Naive thymus-derived CD8-positive, alpha-beta T cell (primary cell): ENCODE measurements at places on chromosomes 2 and 18.

DNA sequence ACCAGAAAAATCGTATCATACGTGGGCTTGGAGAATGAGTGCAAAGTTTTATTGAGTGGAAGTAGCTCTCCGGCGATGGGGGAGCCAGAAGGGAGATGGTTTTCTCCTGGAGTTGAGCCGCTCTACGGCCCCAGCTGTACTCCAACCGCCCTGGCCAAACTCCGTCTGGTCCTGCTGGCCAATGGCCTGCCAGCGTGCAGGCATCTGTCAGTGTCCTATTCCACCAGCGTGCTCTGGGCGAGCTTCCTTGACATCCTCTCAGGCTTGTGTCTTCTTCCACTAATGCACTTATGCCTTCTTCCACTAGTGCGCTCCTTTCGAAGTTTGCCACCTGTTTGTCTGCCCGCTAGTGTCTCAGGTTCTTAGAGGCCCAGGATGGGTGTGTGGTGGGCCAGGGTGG lies 345.5 kb upstream of the CDH19 start:
- DNase-seq, result no peak

GRCh38 chr2:58194458-58194857 lies 46.7 kb downstream of the FANCL start:
- no peak for DNase-seq

- no peak for DNase-seq
These were observed 35.3 kb downstream of the ZCCHC2 start for GRCh38 chr18:62558015-62558663.

DNA sequence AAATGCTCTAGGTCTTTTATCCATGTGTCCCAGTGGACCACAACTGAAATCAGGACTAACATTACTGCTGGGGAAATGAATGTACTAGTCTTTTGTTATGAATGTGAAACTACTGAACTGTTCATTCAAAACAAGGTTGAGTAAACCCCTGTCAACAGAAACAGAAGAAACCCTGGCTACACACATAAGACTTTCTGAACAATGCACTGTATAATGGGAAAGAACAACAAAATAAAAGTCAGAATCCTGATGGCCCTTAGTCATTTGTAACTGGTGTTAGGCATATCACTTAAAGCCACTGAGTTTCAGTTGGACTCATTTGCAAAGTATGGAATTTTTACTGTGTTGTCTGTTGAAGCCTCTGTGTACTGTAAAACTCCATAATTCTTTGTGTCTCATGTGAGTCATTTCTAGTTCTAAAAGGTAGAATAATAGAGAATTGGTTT lies 77.0 kb upstream of the UBXN4 start:
- DNase-seq, result no peak

DNA sequence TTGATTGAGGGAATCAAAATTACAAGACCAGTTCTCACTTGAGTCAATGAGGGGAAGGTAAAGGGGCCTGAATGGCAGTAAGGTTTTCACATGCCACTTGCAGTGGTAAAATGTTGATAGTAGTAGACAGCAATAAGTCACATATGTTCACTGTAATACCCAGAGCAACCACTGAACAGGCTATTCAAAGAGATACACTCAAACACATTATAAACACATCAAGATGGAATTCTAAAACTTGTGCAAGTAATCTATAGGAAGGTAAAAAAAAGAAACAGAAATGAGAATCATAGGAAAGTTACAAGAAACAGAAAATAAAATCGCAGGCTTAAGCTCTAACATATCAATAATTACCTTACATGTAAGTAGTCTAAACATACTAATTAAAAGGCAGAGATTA lies 86.6 kb upstream of the AFF3 start:
- no peak for DNase-seq

GRCh38 chr2:232410238-232410900 lies 3.7 kb downstream of the ALPG start:
- DNase-seq, result no peak

DNA sequence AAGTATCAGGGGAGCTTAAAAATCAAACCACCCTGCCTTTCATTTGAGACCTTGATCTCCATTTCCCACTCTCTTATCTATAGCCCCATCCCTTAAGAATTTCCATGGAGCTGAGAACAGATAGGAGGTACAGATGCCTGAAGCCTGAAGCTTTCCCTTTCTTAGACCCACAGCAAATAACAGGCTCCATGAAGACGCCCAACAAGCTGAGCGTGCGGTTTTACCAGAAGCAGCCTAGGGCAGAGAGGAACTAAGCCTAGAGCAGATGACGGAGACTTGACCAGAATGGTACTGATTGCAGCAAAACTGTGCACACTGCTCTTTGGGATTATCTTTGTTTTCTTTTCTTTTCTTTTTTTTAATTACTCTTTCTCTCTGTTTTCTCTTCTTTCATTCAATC lies 1.7 kb upstream of the ERBB4 start:
- DNase-seq, result no peak

- DNase-seq, result no peak
These were observed 112.9 kb downstream of the LTBP1 start for GRCh38 chr2:33059471-33060156.

GRCh38 chr2:37800176-37800858 lies 124.8 kb upstream of the RMDN2 start:
- DNase-seq, result no peak

DNA sequence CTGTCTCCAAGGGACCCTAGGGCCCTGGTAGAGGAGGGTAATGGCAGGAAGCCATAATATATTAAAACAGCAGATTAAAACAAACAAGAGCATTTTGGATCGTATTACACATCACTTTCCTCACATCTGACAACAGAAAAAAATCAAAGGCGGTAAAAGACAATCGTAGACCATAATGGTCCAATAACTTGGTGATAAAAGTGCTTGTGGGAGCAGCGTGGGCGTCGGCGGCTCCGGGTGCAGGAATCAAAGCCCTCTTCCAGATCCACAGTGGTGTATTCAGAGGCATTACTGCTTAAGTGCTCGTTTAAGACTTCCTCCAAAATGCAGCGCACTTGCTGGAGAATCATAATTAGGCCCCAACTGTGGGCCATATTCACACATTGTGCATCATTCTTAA lies 68.0 kb downstream of the FECH start:
- DNase-seq, result no peak

GRCh38 chr2:188367164-188367563 lies 75.5 kb downstream of the GULP1 start:
- no peak for DNase-seq

- no peak for DNase-seq
These were observed 2.9 kb downstream of the CEP68 start for GRCh38 chr2:65059071-65059470.

GRCh38 chr18:32439241-32439640 lies 31.4 kb downstream of the GAREM1 start:
- no peak for DNase-seq

GRCh38 chr18:2917259-2918047 lies 70.6 kb downstream of the EMILIN2 start:
- DNase-seq, result no peak

GRCh38 chr2:41900101-41900577 lies 147.7 kb upstream of the PKDCC start:
- no peak for DNase-seq

DNA sequence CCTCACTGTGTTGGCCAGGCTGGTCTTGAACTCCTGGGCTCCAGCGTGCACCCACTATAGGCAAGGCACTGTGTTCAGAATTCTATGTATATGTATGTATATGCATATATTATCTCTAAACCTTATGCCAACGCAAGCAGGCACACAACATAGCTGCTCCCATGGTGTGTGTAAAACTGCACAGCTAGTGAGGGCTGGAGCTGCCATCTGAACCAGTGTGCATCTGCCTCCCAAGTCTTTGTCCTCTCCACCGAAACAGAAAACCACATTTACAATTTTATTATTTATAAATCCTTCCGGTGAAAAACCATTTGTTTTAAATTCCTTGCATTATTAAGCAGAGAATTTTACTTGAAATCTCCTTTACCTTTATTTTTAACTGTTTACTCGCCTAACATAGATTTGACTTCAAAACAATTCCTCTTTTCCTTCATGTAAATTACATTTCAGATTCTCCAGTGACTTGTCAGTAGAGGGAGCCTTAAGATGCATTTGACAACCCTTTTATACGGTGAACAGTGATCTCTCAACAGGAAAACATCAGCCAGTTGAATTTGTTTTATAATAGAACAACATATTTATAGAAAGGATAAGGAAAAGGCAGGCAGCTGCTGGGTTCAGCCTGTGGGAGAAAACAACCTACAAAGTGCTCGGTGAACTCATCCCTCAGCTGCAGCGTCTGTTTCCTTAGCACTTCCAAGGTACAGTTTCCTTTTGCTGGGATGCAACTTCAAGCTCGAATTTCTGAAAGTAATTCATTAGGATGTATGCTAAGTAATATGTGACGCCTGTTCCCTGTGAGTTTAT lies 101.2 kb downstream of the MYT1L start:
- no peak for DNase-seq

- DNase-seq, result no peak
These were observed 17.7 kb downstream of the SCYGR5 start for GRCh38 chr2:227684258-227684657.

- peak; percentile 66 for DNase-seq
These were observed 4.5 kb downstream of the B3GNT2 start for GRCh38 chr2:62200291-62200841.

DNA sequence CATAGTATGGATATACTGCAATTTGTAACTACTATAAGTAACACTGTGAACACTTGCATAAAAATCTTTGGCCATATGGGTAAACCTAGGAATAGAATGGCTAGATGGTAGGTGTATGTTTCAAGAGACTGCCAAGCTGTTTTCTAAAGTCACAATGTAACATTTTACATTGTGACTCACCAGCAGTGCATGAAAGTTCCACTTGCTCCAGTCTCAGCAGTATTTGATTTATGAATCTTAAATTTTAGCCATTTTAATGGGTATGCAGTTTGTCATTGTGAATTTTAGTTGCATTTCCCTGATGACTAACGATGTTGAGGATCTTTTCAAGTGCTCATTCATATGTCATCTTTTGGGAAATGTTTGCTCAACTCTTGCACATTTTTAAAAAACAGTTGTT lies 86.1 kb downstream of the FARSB start:
- DNase-seq, result no peak

- no peak for DNase-seq
These were observed 17.0 kb downstream of the RND3 start for GRCh38 chr2:150470435-150470834.

- no peak for DNase-seq
These were observed 90.6 kb upstream of the GPC1 start for GRCh38 chr2:240344904-240345303.

DNA sequence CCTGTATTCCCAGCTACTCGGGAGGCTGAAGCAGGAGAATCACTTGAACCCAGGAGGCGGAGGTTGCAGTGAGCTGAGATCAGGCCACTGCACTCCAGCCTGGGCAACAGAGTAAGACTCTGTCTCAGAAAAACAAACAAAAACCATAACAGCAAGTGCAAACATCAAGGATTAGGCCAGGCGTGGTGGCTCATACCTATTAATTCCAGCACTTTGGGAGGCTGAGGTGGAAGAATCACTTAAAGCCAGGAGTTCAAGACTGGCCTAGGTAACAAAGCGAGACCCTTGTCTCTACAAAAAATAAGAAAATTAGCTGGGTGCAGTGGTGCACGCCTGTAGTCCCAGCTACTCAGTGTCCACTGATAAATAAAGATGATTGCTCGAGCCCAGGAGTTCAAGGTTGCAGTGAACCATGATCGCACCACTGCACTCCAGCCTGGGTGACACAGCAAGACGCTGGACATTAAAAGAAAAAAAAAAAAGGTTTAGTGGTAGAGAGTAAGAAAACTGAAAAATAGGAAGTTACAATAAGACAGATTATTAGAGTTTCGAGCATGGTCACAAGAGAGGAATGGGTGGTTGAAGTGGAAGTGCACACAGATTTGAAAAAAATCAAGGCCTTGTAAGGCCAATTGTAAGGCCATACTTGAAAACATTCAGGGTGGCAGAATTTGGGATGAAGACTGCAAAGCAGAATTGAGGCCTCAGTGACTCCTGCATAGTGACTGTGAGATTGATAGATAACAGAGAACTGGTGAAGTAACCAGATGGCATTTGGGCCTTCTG lies 6.4 kb upstream of the KCMF1 start:
- no peak for DNase-seq

DNA sequence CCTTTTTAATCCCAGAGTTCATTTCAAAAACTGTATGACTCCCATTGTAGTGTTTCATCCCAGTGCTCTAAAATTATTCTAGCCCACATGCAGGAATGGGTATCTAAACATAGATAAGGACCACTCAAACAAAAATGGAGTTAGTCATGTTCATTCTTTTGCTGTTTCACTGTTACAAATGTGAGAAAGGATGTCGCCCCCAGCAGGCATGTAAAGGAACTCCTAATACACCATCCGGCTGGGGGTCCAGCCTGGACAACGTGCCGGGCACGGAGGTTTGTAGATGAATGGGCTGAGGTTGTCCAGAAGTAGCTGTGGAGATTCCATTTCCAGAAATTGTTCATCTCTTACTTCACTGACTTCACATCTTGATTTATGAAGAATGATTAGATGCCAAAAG lies 101.9 kb upstream of the RAB12 start:
- no peak for DNase-seq

DNA sequence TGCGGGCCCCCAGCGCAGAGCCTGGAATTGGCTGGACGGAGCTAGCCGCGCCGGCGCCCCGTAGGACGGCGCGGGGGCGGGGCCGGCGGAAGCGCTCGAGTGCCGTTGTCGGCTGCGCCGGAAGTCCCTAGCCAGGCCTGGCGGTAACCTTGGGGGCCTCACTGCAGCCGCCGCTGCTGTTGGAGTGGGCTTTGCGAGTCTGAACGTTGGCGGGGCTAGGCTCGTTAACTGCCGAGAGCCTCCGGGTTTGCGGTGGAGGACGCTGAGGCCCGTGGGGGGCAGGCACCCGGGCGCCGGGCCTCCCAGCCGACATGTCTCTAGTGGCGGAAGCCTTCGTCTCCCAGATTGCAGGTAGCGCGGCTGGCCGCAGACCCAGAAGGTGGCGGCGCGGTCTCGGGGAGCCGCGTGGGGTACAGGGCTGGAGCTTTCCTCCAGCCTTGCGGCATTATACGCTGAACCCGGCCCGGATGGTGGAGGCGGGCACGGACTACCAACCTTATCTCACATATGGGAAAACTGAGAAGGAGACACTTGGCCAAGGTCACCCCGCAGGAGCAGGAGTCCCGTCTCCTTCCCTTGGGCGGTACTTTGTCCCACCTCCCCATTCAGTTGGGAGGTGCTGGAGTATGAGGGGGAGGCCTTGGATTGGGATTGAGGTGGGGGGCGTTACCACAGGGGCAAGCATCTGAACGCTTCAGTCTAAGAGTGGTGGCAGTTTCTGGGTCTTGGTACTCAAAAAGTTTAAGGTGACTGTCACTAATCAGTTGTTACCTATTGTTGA lies at the start of gene MTX2:
TSS of gene MTX2 (plus strand) at position 124 of the 781 bp plus-strand sequence. CDS start at position 312, 188 bp downstream.
- DNase-seq, result peak; percentile 59

DNA sequence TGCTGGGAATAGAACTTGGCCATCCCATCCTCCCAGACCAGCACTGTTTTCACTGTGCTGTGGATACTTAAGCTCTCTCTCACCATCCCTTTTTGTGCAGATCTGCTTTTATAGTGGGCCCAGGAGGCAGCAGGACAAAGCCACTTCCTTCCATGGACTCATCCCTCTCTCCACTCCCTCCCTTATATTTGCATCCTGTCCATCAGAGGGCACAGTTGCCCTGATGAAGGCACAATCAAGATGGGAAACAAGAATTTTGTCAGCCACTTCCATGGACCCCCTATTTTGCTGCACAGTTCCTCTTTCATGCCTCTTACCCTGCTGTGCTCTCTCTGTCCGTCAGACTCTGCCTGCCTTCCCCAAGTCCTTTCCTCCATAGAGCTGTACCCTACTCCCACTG lies 338.7 kb downstream of the HRH4 start:
- no peak for DNase-seq
